ENCODE measurements at places on chromosomes 12 and 14. TPM values are rescaled to one million over a fixed set of nuclear protein-coding genes. Genes with fewer than 3 reads are reported as not detected.

DNA sequence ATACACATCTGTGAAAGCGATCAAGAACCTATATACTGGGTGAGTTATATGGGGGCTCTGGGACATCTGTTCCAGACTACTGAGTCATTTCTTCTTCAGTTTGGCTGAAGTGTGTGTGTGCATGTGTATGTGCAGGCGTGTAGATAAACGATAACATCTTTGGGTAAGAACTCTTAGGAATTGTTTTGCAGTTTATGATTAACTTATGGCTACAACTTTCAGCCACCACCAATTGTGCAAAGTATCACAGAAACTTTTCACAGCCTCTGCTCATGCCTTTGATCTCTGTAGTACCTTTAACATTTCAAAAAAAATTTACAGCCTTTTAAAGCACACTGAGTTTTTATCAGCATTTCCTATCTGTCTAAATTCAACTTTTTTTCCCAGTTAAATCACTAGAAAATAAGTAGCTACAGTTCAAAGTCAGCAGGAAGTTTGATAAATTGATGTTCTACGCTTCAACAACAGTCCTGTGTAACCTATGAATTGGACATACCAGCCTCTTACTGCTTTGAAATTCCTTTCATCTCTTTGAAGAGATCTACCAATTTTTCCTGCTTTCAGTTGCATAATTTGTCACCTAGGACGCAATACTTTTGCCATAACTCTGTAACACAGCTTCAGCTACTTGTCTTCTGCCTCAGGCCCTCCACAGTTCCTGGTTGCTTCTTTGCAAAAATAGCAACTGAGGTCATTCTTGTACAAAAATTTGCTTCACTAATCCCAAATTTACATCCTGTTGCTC is 43.0 kb downstream of the PPM1H start:
- DNase-seq = no peak
- H3K4me3 ChIP-seq = no peak overlapping the region
- H3K27ac ChIP-seq = no peak overlapping the region

- no peak overlapping the region for H3K4me3 ChIP-seq
- H3K4me1 ChIP-seq = peaks cover 55% of the 10 kb centered on the region
- peak overlapping the region; percentile 42 for H3K27ac ChIP-seq
Measured at GRCh38 chr14:83255015-83255726, 1721.5 kb upstream of the SEL1L start.

DNA sequence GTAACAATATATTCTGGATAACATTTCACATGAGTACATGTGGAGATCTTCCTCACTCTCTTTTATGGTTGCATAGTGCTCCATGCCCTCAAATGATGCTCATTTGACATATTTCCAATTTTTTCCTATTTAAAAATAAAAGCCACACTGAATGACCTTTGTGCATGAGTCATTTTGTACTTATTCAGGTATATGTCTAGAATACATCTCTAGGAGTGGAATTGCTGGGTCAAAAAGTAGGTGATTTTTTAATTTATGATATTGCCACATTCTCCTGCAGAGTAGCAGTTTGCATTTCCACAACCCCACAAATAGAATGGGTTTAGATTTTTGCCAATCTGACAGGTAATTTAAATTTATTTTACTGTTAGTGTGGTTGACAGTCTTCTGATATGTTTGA is 104.8 kb downstream of the RPAP3 start:
- no peak overlapping the region for H3K27ac ChIP-seq
- DNase-seq = no peak
- no peaks in the 10 kb centered on the region for H3K4me1 ChIP-seq
- no peaks in the 10 kb centered on the region for H3K27me3 ChIP-seq
- H3K4me3 ChIP-seq = no peak overlapping the region

DNA sequence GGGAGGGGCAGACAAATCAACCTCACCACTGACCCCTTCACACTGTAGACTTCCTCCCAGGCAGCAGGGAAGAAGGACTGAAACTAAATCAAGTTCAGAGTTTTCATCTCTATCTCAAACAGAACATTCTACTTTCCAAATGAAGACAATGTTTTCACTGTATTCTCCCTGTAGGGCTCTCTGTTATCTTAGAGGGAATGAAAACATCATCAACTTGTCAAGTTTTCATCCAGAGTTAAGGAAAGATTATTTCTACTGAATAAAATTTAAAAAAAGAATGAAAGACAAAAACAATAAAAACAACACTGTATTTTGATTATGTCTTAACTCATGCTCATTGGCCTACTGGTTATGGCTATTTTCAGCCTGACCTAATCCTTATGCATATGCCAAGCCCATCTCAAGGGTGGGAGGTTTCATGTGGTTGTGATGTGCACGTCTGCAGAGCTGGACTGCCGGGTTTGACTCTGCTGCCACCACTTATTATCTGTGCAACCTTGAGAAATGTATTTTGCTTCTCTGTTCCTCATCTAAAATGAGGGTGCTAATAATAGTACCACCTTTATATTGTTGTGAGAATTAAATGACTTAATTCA is 152.0 kb upstream of the AVPR1A start:
- DNase-seq = no peak
- H3K4me1 ChIP-seq = peaks cover 44% of the 10 kb centered on the region
- no peaks in the 10 kb centered on the region for H3K36me3 ChIP-seq
- H3K27ac ChIP-seq = no peak overlapping the region
- no peak overlapping the region for H3K4me3 ChIP-seq

GRCh38 chr14:24556756-24557155 is 19.3 kb downstream of the CTSG start:
- H3K4me1 ChIP-seq = no peaks in the 10 kb centered on the region

DNA sequence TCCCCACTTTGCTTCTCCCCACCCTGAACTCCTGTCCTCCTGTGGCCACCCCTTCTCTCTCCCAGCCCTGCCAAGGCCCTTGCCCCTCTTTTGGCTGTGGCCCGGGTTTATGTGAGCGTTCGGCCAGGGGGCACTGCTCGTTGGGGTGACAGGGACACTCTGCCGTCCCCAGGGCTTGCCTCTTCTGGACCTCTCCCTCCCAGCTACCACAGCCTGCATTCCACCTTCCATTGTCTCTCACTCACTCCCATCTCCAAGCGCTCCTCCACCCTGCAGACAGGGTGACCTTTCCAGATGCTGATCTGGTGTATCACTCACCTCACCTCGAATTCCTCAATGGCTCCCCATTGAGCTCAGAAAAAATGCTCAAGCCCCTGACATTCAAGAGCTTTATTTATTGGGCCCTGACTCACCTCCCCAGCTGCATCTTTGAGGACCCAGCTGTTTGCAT is 1.4 kb downstream of the SERPINA9 start:
- no peak overlapping the region for H3K4me3 ChIP-seq
- peaks cover 30% of the 10 kb centered on the region for H3K27me3 ChIP-seq
- DNase-seq = peak; percentile 4
- H3K36me3 ChIP-seq = no peaks in the 10 kb centered on the region
- no peaks in the 10 kb centered on the region for H3K4me1 ChIP-seq

DNA sequence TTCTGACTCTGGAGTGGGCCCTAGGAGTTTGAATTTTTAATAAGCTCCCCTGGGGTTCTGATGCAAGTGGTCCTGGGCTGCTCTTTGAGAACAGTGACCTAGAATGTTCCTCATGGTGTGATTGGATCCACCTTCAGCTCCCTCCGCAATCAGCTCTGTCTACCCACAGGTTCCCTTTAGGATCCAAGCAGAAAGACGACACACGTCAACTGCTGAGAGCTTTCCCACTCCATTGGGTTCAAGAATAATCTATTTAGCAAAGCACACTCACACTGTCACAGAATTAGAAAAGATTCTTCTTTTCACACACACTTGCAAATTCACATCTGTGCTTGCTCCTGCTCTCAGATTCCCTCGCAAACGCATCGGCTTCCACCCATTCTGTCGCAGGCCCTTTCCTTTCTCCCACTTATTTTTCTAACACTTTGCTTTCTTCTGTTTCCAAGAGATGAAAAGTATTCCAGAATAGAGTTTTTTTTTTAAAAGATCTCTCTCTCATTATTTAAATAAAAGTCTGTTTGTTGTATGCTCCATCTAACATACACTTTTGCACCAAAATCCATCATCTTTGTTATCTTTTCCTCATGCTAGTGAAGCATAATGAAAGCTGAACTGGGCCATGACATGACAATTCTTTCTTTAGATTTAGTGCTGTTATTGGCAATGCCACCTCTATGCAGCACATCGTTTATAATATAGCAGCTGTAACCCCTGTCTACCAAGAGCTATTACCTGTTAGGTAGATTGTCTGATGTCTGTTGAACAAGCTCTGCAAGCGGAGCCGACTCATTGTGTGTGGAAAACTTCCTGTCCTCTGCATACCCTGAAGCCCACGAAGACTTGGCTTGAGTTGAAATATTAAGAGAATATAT is 73.1 kb downstream of the CACNA1C start:
- H3K4me1 ChIP-seq = no peaks in the 10 kb centered on the region
- no peak overlapping the region for H3K27ac ChIP-seq
- no peak for DNase-seq

The DLK1 gene
- total RNA-seq = not detected

The OTOGL gene
- 0.73 TPM for total RNA-seq
